ENCODE measurements at places on chromosomes 5 and 9.

GRCh38 chr5:77171141-77171910 is 39.2 kb upstream of the PDE8B start:
- DNase-seq = no peak

DNA sequence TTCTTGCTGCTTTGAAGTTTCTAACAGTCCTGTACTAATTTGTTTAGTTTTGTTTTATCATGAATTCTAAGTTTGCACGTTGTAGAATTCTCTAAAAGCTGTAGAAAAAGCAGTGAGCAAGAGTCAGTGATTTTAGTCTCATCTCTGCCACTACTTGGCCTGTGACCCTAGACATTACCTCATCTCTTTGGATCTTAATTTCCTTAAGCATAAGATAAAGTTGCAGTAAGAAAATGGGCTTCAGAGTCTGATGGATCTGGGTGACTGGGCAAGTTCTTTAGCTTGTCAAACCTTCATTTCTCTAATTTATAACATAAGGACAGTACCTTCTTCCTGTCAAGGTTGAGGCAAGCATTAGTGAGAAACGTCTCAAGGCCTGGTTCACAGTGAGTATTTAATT is 247.9 kb downstream of the DMRT2 start:
- DNase-seq = no peak

GRCh38 chr9:108060175-108060574 is 570.6 kb upstream of the KLF4 start:
- no peak for DNase-seq

DNA sequence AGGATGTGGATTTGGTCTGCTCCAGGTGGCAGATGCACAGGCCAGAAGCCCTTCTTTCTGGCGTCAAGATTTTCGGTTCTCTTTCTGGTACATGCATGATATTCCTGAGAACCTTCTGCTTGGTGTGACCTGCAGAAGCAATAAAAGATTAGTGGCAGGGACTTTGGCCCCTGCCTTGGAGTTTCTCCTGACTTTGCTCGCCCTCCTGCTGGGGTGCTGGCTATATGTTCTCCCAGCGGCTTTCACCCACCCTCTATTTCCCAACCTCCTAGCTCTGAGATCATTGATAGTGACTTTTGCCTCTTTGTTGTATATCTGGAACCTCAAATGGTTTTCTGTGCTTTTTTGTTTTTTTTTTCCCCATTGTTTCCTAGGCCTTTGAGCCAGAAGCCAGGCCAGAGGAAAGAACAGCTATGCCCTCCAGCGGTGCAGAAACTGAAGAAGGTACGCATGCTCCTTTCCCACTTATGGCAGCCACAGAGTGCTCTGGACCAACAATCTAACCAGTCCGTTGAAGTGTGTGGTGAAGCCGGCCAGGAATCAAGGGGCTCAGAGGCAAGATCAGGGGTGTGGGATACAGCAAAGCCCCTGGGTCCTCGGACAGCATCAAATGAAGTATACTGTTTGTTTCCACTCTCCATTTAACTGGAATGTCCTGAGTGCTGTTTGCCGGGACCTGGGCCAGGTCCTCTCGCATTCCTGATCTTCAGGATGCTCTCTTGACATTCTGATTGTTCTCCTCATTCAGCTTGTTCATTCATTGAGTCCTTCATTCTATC is 154.5 kb downstream of the ARHGEF28 start:
- no peak for DNase-seq

DNA sequence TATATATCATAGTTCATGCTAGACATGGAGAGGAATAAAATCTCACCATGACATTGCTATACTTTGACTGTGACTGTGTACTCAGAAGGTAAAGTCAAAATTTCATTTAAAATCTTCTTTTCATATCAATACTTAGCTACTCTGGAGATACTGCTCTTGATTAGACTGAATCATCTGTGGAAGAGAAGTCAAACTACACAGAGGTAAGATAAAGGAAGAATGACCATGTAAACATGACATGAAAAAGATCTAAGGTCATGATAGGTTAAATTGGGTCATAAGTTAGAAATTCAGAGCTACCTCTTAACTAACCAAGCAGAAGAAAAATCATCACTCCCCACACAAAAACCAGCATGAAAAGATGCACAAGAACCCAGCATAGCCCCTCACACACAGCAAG is 44.8 kb upstream of the RLN1 start:
- no peak for DNase-seq

DNA sequence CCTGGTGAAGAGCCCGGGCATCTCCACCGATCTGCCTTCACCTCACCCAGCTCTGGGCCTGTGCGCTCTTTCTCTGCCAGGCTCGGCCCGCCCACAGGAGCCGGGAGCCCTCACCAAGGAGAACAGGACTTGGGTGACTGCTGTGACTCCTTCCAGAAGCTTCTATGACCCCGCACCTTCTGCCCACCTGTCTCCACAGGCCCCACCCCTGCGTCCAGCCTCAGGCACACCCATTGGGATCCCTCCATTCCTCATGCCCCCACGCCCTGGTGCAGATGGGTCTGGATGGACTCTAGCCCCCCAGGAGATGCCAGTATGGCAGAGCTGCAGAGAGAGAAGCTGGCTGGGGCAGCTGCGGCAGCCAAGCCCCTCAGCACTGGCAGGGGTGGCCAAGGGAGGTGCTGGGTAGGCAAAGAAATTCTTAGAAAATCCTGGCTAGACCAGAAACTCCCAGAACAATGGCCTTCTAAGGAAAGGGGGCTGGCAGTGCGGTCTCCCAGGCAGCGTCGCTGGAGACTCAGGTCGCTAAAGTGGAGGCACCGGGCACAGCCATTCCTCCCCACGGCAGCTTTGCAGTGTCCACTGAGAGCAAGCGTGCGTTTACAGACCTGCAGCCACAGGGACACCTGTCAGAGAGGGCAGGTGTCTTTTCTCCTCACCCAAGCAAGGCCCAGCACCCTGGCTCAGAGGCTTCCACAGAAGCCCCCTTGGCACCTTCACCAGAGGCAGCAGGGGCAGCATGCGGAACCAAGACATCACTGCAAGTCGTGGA is 17.3 kb downstream of the LPCAT1 start:
- no peak for DNase-seq

- DNase-seq = no peak
Observed at GRCh38 chr5:143700994-143701393, 111.0 kb upstream of the HMHB1 start.

- DNase-seq = no peak
Observed at GRCh38 chr9:95082401-95083084, 235.0 kb downstream of the FANCC start.

DNA sequence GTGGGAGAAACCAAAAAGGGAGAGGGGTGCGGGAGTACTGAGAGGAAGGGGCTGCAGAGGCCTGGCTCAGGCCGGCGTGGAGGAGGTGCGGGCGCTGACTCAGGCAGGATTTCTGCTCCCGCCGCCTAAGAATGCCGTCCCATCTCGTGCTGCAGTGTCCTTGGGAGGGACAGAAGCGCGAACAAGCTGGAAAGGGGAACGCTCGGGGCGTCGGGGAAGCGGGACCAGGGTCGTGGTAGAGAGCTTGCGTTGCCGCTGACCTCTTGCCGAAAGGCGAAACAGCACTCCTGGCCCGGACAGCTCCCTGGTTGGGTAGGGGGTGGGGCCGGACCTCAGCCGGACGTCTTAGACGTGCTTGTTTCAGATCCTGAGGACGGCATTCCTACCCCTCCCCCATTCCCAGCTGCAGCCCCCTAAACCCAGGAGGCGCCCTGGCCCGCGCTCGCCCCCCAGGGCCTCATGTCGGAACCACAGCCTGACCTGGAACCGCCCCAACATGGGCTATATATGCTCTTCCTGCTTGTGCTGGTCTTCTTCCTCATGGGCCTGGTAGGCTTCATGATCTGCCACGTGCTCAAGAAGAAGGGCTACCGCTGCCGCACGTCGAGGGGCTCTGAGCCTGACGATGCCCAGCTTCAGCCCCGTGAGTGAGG is 1.1 kb downstream of the RELL2 start:
- DNase-seq = peak; percentile 80

DNA sequence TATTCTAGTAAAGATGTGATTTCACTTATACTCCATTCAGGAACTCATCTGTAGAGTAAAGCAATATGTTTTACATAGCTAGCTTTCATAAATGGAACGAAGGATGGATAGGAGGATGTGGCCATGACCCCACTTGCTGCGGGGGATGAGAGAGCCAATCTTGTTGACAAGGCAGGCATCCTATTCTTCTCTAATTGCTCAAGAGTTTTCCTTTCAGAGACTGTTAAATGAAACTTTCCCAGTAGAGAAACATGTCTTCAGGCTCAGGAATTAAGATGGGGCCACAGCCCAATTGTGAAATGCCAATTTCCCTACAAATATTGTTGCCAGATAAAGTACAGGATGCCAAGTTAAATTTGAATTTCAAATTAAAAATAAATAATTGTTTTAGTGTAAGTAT is 196.2 kb upstream of the TUT7 start:
- DNase-seq = no peak

DNA sequence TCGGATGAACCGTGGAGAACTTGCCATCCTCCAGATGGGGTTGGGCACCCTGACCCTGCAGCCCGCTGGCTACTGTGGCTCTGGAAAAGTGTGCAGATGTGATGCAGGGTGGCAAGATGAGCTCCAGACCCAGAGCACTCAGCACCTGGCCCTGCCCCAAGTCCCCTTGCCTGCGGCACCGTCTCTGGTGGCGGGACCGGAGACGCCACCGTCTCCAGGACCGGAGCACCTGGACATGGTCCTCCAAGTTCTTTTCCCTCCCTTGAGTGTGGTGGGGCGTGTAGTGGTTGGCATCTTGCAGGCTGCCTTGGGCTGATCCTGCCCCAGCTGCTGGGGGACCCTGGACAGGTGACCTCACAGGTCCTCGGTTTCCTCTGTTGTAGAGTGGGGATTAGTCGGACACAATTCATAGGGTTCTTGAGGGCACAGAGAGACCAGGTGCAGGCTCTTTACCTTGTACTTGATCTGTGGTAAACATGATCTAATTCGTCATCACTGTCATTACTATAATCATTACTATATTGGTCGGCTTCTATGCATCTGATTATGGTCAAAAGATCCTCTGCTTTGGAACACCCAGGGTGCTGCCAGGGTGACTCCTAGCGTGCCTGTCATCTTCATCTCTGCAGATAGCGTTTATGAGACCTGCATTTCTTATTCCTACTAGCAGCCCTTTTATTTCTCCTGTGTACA is 83.5 kb downstream of the COL5A1 start:
- no peak for DNase-seq

DNA sequence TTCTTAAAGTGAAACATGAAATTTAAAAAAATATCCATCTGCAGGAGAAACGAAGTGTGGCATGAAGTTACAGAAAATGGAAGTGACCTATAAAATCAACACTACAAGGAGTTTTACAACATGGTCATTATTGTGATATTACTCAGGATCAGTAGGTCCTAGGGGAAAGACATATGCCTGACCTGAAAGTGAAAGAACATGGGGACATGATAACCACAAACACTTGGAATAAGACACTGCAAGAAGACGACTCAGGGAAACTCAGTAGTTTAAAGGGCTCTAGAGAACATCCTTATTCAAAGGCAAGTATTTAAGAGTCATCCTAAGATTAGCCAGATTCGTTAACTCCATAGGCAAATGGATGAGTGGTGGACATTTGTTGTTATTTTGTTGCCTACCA is 19.9 kb upstream of the LPAR1 start:
- DNase-seq = no peak

- no peak for DNase-seq
Observed at GRCh38 chr5:66413931-66414330, 182.3 kb upstream of the MAST4 start.

GRCh38 chr9:110029429-110029955 is 178.5 kb downstream of the C9orf152 start:
- DNase-seq = no peak

GRCh38 chr5:74094096-74094781 is 468.2 kb downstream of the ARHGEF28 start:
- DNase-seq = no peak

DNA sequence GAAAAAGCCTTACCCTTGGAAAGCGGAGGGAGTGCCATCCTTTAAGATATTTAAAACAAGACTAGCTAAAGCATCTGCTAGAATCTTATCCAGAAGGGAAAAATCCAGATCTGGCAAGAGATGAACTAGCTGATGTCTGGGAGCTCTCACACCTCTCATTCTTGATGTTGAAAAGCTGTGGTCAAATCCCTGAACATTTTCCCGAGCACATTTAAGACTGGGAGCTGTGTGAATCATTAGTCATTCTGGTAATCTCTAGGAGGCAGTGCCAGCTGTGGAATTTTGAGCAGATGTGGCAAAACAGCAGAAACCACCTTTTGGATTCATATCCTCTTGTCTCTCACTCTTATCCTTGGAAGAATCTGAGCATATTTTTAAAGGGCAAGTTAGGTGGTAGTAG is 218.0 kb downstream of the MAN2A1 start:
- no peak for DNase-seq

GRCh38 chr5:60228676-60229075 is 335.1 kb upstream of the PDE4D start:
- DNase-seq = no peak

GRCh38 chr9:17551023-17551422 is 27.8 kb upstream of the SH3GL2 start:
- no peak for DNase-seq

DNA sequence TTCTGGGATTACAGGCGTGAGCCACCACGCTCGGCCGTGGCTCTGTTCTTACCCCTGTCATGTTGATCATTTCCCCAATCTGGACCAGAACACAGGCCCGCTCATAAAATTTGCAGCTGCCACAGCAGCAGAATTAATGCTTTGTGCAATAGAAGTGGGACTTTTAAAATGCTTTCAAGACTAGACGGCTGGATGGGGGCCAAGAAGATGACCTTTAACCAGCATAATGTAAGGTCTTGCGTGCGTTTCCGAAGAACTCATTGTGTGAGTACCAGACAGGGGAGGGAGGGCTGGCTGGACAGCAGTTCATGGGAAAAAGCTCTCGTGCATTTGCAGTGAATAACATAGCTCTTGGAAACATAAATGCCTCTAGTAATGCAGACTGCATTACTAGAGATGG is 3.5 kb upstream of the WDR38 start:
- DNase-seq = no peak

Data from CD8-positive, alpha-beta T cell (primary cell).